Calu3 (cell line): ENCODE measurements at places on chromosomes 4 and X.

DNA sequence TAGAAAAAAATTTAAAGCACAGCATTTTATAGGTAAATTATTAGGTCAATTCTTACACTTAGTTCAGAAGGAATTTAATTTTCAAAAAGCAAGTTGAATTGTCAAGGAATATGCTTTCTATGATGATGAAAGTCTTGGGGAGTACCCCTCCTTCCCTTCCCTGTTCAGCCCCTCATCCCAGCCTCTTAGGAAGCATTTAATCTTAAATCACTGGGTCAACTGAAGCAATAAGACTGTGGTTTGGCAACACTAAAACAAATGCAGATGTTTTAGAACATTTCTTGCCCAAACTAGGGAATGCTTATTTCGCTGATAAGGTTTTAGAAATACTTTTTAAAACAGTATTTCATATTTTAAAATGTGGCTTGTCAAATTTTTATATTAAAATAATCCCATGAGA lies 19.1 kb upstream of the ARSJ start:
- no peak for DNase-seq

DNA sequence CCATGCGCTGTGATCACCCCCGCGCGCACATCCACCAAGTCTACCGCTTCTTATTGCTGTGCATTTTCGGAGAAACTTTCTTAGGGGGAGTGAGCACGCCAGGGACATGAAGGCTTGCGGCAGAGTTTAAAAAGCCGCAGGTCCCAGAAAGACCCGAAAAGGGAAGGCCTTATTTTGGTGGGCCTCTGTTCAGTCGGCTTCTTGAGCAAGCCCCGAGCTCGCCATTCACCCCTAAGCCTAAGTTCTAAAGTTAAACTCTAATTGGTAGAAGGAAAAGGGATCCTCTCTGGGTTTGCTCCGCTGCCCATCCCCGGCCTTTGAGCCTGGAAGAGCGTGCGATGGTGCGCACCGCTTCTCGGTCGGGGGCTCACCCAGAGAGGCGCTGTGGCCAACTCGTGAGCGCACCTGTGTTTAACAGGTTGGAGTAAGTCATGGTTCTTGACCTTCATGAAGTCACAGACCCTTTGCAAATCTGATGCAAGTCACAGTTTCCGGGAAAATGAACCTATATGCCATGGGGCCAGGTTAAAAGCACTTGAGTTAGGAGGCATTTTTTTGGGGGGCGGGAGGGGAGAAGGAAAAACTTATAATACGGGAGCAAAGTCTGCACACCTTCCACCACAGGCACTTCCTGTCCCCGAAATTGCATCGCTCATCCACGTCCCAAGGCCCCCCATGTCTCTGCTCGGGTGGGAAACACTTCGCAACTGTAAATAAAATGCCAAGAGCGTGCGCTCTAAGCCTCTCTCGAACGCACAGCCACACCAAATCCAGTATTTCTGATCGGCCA lies 1.9 kb downstream of the PHOX2B start:
- DNase-seq = no peak

DNA sequence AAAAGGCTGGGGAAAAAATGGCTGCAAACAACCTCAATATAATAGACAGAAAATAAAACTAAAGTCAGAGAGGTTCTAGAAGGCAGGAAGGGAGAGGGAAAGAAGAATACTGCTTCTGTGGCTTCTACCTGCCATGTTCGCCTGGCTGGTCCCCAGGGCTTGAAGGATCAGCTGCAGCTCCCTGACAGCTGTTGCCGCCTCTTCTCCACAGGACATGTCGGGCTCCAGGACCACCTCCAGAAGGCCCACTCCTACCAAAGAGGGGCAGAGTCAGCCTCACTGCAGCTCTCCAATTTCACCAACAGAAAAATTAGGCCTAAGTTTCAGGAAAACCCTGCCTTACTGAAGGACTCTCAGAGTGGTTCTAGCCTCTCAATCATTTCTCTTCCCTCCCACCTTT lies 44.9 kb downstream of the GATB start:
- DNase-seq = no peak

GRCh38 chr4:168683595-168683994 lies 186.7 kb downstream of the PALLD start:
- no peak for DNase-seq

DNA sequence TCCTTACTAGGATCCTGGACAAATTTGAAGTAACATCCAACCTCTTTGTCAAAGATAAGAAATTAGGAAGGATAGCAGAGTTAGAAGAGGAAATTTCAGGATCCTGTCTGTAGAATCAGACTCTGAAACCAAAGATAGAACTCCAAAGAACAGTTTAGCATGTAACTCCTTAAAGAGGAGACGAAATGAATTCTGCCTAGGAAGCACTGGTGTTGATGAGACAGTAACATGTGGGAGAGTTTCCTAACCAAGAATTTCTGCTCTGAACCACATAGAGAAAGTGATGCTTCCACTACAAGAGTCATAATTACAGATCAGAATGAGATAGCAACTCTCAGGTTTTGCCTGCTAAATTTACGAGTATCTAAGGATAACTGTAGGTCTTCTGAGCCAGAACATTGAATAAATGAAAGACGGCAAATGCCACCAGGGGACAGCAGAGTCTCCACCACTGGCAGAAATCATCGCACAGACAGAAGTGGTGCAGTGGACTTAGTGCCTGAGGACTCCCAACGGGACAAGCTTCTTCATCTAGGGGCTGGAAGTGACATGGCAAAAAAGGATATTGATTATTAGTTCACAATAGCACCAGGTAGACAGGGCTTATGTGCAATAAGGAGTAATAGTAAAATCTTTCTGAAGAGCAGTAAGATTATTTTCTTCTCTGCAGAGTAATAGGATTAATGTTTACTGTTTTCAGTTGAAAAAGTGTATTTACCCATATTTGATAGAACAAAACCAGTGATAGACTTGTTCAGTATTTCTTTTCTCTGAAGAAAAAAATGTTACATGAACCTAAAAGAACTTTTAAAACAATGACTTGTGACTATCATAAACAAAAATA lies 6.7 kb upstream of the PPID start:
- peak; percentile 50 for DNase-seq

DNA sequence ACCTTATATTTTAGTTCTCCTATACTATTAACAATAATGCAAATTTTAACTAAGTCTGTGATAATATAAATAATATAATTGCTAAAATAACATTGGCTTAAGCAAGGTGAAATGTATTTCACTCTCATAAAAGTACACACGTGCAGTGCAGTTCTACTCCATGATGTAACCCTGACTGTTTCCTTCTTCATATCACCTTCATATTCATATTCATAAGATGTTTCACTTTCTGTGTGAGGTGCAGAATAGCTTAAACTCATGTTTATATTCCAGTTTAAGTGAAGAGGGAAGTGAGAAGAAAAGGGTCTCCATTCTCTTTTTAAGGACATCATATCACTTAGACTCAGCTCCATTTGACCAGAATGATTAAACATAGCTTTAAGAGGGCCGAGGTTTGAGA lies 1810.0 kb upstream of the PCDH10 start:
- no peak for DNase-seq

DNA sequence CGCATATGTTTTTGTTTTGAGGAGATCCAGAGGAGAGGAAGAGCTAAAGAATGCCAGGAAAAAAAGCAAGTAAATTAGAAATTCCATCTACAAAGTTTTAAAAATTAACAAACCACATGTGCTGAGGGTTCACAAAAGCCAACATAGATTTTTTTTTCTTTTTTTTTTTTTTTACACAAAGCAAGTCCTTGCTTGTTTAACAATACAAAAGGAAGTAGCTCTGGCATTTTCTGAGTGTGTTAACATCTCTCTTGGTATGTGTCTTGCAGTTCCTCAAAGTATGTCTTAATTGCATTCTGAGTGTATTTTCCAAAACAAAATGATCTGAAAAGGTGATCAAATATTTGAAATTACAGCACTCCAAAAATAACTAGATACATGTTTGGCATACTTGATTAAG lies 1682.7 kb upstream of the AGA start:
- DNase-seq = no peak

DNA sequence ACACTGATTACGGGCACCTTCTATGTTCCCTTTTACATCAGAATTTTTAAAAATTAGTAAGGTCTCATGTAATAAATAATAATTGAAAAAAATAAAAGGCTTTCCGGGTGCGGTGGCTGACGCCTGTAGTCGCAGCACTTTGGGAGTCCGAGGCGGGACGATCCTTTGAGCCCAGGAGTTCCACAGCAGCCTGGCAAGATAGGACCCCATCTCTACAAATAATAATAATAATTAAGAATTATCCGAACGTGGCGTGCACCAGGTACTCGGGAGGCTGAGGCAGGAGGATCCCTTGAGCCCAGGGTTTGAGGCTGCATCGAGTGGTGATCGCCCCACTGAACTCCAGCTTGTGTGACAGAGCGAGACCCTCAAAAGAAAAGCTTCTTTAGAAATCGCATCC lies 771 bp upstream of the LAMTOR3 start:
- no peak for DNase-seq

GRCh38 chrX:23797371-23798128 lies 14.6 kb downstream of the SAT1 start:
- peak; percentile 54 for DNase-seq

GRCh38 chr4:46886711-46887110 lies 22.3 kb downstream of the COX7B2 start:
- no peak for DNase-seq

DNA sequence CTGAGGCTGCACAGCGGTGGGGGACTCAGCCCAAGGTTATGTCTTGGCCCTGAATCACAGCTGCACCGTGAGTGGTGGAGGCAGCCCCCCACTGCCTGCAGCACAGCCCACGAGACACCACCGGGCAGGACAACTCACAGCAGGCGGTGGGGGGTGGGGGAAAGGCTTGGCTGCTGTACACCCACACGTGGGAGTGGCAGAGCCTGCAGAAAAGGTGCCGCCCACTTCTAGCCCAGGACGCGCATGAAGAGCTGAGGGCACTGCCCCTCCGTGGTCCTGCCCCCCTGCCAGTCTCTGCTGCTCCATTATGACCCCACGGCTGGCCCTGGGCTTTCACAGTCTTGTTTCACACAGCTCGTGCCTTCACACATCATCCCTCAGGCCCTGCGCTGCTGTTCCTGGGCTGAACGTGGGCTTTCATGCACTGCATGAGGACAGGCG lies 40.8 kb downstream of the FGFRL1 start:
- no peak for DNase-seq

DNA sequence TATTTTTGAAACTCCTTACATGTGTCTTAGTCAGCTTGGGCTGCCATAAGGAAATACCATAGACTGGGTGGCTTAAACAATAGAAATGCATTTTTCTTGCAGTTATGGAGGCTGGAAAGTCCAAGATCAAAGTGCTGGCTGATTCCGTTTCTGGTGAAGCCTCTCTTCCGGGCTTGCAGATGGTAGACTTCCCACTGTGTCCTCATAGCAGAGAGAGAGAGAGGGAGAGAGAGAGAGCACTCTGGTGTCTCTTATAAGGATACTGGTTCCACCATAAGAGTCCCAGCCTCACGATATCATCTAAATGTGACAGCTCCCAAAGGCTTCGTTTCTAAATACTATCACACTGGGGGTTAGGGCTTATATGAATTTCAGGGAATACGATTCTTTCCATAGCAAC lies 39.7 kb downstream of the ENPEP start:
- no peak for DNase-seq

GRCh38 chr4:152072001-152072485 lies 311.2 kb upstream of the GATB start:
- no peak for DNase-seq

GRCh38 chrX:19569121-19569805 lies 54.0 kb upstream of the MAP3K15 start:
- no peak for DNase-seq

DNA sequence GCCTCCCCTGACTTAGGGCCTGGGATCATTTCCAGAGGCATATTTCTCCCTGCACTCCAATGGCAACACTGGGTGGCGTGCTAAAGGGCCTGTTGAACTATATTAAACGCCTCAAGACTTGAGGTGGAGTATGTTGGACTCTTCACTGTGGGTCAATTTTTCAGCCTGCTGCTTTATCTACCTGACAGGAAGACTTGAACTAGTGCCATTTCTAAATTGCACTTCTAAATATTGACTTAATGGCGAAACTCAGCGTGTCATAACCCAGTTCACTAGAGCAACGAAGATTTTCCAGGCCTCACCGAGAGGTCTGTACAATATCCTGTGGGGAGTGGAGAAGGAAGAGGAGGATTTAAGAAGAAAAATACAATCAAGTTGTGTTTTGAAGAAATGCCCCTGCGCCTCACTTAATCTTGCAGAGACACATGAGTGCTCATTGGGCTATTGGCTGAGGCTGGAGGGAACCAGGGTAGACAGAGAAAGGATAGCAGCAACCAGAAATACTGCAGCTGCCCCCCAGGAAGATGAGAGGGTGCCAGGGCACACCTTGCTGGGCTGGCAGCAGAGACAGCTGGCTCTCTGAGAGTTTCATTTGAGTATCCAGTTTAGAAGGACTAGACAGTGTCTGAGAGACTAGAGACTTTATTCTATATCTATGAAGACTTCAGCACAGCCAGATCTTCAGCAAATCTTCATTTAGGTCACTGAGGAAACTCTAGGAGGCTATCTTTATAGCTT lies 67.4 kb downstream of the ENPP6 start:
- DNase-seq = no peak

GRCh38 chr4:70589785-70590184 lies 2.3 kb upstream of the AMBN start:
- DNase-seq = no peak

DNA sequence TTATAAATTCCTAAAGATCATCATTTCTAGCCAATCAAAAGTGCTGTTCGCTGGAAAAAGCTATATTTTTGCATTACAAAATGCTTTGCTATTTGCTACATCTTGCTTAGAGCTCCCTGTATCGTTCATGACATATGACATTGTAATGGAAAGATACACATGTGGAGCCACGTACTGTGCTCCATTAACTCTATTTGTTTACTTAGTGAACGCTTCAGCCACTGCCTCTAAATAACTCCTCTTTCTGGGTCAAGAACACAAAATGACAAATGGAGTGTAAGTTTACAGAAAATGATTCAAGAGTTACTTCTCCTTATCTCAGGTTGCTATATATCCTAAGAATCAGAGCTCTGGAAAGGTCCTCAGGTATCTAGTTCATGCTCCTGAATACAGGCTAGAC lies 329.1 kb upstream of the SMIM31 start:
- DNase-seq = no peak

DNA sequence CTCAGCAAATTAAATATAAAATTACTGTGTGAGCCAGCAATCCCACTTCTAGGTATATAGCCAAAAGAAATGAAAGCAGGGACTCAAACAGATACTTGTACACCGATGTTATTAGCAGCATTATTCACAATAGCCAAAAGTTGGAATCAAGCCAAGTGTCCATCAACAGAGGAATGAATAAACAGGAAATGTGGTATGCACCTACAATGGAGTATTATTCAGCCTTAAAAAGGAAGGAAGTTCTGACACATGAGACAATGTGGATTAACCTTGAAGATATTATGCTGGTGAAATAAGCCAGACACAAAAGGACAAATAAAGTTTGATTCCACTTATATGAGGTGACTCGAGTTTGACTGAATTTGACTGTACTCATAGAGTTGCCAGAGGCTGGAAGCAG lies 108.3 kb upstream of the DUSP21 start:
- no peak for DNase-seq
